ENCODE measurements at places on chromosomes 1 and 21.

DNA sequence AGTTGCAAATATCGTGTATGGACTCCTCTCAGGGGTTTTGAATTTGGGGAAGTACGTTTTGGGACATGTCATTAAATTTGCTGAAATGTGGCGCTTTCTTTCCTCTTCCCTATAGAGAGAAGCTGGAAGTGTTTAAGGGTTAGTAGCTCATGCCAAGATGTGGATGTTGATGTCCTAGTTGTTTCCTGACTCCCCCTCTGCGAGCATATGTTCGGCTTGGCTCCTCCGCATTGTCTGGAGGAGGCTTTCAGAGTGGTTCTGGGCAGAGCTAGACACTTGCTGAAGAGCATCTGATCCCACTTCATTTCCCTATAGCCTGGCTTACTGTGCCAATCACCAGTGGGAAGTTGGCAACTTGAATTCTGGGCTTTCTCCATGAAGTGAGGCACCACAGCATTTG is 347.4 kb upstream of the B3GALT2 start:
- no peak for DNase-seq

GRCh38 chr1:184019069-184019468 is 18.5 kb downstream of the COLGALT2 start:
- DNase-seq = no peak

DNA sequence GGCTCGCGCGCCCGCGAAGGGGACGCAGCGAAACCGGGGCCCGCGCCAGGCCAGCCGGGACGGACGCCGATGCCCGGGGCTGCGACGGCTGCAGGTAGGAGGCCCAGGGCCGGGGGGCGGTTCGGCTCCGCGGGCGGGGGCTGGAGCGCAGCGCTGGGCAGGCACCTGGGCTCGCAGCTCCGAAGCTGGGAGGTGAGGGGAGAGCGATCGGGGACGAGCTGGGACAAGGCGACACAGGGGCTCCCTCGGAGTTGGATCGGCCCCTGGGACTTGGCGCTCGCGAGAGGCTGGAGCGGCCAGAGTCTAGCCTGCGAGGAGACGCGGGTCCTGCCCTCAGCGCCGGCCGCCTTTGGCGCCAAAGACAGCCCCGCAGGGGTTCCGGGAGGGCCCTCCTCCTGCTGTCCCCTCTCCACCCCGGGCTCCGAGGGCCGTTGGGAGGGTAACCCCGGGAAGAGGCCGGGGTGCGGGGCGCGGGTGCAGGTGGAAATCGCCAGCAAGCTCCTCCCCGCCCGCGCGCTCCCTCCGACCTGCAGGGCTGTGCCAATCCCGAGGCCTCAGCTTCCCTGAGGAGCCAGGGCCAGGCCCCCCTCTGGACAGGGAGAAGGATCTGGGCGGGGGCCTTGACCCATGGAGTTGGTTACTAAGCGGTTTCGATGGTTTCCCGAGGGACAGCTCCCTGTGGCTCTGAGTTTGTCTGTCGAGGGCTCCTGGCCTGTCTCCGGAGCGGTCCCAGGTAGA is 401 bp downstream of the TP73 start:
- DNase-seq = no peak

DNA sequence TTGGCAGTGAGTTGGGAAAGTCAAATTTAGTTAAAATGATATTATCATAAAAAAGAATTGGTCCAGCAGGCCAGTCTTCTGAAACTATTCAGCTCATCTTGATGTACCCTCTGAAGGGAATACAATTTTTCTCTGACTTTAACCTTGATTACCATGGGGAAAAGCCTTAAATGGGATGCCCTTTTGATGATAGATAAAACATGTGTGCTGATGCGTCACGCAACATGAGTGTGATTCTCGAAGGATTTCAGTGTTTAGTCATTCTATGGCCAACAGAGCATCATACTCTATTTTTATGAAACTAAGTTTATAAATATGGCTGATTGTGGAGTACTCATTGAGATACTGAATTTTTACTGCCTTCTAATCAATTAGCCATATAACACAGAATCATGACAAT is 171.5 kb downstream of the ZNF281 start:
- no peak for DNase-seq

GRCh38 chr1:208107425-208108212 is 136.6 kb downstream of the PLXNA2 start:
- no peak for DNase-seq

DNA sequence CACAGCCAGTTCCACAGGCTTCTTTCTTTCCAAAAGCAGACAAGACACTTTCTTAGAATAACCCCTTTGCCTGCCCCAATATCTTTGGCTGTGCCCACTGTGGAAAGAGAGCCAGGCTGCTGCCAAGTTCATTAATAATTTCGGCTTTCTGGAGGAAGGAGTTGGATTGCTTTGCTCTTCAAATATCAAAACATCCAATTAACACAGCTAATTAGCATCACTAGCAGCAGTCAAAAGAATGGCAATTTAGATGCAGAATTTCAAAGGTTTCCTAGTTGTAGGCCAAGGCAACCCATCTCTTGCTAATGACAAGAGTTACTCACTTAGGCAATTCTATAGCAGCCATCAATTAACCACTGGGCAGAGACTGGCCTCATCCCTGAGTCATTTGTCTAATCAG is 91.0 kb upstream of the SPATA6 start:
- DNase-seq = no peak

DNA sequence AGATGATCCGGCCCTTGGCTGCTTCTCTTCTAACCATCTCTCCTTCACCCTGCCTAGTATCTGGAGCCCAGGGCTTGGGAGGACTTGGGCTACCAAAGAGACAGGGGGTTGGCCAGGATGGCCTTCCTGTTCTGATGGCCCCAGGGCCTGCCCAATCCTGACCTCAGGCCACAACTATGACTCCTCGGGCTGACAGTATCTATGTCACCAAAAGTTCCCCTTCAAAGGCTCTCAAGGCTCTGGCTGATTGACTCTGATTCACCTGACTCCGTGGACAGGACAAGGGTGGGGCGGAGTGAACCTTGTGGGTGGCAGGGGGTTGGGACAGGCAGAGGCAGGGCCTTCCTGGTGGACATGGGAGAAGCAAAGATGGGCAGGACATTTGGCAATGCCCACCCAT is 12.7 kb downstream of the MEF2D start:
- no peak for DNase-seq

- DNase-seq = no peak
Observed at GRCh38 chr1:230715510-230715909, 1.6 kb upstream of the AGT start.

- DNase-seq = no peak
Observed at GRCh38 chr1:191346381-191346780, 811.9 kb upstream of the RGS18 start.

DNA sequence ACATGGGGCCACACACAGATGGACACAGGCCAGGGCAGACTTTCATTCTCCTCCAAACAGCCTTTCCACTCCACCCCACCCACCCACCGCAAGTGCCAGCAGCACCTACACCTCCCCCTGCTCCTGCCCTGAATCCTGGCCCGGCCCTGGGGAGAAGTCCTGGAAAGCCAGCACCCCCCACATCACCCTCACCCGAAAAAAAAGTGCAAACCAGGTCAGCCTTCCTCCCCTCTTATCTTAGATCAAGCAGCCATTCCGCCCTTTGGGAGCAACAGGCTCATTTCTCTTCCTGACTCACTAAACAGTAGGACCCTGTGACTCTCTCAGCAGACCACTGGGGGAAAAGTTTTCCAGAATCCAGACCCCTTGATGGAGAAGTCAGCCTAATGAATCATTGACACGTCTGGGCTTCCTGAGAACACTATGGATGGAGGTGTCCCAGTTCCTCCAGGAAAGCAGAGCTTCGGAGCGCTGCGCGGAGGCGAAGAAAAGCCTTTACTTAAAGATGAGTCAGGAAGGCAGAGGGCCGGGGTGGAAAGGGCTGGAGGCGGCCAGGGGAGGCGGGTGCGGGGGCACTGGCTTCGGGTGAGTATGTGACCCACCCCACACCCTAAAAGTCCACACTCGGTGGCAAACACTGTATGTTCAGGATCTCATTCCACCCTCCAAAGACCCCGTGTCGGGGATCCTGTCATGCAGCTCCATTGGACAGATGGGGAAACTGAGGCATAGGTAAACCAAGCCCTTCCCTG is 588.7 kb downstream of the MATN1 start:
- DNase-seq = no peak

DNA sequence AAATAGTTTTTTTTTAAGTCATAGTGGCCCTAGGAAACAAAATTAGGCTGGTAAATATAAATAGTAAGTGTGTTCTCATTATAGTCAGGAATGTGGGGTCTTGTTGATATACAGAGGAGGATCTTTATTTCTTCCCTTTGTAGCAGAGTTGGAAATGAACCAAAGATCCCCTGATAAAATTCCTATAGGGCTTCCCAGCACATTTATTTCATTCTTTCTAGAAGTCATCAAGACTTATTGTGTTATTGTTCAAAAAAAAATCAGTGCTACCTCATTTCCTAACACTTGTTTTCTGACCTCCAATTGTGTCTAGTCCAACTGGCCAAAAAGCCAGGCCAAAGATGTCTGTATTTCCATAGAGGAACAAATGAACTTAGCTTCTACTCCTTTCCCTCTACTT is 7.6 kb upstream of the PLEKHO1 start:
- DNase-seq = no peak

GRCh38 chr1:193392686-193393085 is 206.3 kb upstream of the B3GALT2 start:
- DNase-seq = no peak

GRCh38 chr1:64981601-64982533 is 15.5 kb upstream of the JAK1 start:
- DNase-seq = no peak

DNA sequence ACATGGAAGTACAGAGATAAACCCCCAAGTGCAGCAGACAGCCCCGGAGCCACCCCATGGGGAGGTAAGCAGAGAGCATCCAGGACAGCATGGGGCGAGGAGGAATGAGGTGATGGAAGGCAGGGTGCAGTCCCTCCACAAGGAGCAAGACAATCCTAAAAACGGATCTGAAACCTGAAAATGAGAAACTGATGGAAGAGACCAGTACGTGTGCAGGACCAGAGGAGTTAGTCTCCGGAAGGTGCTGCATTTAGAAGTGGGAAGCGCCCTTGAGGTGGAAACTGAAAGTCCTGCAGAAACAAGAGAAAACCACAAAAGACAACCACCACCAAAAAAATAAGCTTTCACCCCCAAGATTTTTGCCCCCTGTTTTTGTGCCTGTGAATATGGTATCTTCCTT is 17.4 kb upstream of the DDOST start:
- DNase-seq = no peak

- no peak for DNase-seq
Observed at GRCh38 chr1:33852711-33853110, 11.2 kb upstream of the HMGB4 start.

DNA sequence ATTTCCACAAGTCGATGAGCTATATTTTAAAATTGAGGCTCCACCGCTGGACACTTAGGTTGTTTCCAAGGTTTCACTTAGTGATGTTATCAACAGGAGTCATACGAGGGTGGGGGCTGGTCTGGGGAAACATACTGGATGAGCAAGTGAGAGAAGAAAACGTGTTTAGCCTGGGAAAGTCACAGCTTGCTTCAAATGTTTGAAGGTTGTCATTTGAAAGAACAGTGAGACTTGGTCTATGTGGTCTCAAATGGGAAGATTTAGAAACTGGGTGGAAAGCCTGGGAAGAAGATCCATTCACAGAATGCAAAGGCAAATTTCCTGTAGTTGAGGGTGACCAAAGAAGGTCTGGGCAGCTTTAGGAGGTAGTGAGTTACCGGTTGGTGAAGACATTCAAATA is 9.9 kb upstream of the DYRK1A start:
- no peak for DNase-seq

- DNase-seq = no peak
Observed at GRCh38 chr1:95169548-95169947, 52.4 kb downstream of the TLCD4 start.
